ENCODE measurements at places on chromosomes 7 and 10.

DNA sequence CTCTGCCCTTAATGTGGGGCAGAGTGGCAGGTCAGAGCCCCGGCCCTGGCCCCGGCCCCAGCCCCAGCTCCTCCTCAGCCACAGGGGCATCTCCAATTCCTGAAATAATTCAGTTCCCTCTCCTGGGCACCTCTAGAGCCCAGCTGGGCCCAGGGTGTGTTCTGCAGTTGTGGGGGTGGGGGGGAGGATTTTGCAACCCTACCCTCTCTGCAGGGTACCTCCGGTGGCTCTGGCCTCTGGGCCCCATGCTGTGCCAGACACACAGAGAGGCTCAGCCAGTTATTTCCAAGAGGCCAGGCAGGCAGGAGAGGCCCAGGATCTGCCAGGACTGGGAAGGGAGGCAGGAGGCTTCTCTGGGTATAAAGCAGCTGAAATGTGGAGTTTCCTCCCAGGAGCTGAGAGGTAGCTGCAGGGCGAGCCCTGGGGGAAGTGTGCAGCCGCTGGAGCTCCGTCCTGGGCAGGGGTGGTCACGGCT is 47.9 kb downstream of the PWWP2B start:
- DNase-seq, result no peak

DNA sequence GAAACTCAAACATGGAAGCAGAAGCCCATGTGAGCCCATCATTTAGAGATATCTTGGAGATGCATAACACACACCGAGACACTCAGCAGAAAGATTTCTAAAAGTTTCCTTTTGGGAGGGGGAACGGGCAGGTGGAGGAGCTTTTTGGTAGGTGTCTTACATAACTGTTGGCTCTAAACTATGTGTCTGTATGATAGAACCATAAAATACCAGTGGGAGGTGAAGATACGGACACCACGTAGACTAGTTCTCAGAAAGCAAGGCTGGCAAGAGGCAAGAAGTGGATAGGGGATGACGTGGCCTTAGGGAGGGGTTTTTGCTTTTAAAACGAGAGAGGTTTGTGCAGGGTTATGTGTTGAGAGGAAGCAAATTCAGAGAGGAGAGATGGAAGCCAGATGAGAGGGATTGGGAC is 36.5 kb downstream of the IL15RA start:
- DNase-seq, result no peak

DNA sequence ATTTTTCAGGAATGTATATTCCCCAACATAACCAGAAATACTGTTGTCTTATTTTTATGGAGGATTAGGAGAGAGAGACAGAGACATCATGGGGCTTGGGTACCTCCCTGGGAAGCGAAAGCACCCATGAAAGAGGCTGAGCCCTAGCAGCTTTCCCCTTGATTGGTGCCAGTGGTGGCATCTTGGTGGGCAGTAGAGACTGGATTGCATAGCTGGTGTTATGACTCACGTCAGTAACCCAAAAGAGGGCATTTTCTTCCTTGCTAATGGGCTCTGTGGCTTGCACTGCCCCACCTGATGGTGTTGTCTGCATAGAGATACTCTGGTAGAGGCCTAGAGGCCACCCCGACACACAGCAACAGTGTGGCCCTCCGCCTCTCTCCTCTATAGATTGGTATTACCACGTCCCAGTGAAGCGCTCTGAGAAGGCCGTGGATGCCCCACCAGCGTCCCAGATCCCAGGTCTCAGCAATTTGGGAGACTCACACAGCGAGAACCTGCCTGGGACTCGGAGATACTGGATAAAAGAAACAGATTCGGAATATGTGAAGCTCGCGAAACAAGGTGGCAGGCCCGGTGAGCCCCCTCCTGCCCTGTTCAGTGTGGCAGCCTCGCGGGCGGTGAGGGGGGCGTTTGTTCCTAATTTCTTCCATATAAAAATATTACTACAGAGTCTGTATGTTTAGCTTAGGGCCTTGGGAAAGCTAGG is 5.8 kb downstream of the C7orf57 start:
- DNase-seq, result no peak

- DNase-seq, result no peak
These were observed 246.1 kb downstream of the TNS3 start for GRCh38 chr7:47335557-47336471.

- DNase-seq, result no peak
These were observed 18.3 kb upstream of the TNPO3 start for GRCh38 chr7:129073204-129073603.

DNA sequence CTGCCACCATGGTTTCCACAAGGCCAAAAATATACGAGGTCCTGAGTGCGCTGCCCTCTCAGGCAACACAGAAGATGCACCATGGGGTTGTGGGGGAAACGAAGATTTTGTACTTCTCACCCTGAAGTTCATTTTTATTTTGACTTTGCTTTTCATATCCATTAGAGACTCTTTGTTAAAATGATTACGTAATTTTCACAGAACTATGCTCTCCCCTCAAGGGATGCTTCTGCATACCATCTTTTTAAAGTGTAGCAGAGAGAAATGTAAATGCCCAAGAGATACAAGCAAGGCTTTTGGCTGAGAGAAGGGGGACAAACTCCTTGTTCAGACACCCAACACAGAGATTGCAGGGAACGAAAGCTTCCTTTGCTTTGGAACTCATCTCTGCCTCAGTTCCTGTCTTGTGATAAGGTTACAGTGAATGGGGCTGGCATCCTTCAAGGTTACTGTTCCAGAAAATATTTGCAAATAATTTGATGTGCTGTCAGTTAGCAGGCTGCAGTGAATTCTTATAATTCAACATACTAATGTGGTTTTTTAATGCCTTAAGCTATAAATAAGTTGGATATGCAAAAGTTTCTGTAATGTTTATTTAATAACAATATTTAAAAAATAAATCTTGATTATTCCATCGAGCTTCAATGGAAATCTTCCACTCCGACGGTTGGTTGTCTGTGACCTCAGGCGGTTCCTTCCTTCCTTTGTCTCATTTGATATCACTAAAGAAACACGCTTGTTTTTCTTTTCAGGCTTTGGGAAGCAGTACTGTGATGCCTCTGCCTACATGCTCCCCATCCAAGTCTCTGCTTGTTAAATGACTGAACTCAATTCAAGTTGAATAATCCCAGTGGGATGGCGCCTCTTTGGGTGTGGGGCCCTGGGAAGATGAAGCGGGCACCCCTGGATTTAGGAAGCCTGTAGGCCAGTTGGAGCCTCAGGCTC is 209.3 kb upstream of the CTBP2 start:
- DNase-seq, result no peak

GRCh38 chr7:55275291-55276200 is 89.6 kb upstream of the LANCL2 start:
- no peak for DNase-seq

DNA sequence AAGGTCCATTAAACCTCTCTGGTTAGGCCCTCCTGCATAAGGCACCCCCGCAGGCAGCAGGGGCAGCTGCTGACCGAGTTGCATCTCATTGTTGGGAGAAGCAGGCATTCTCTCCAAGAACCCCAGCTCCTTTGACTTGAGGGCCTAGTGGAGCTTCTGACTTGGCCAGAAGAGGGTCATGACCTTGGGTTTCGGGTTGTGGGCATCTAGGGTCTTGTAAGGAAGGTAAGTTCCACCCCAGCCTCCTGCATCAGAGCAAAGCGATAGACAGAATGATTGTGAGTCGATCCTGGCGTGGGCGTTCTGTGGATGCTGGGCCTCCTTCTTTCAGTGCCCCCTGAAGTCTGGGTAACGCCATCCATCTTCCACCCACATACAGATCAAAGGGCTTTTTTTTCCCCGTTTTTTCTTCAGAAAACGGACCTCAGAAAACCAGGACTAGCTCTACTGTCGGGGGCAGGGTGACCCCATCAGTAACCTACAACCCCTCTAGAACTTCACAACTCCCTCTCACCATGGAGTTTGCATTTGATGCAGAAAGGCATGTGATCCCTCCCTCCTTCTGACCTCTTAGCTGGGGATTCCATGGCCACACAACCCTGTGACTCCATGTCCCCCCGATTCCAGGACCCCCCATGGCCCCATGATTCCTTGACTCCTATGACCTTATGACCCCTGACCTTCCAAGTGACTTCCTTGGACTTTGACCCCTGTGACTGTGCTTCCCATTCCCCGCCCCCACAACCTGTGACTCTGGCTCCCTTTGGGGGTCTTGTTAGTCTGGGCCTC is 3.0 kb downstream of the SEMA4G start:
- DNase-seq, result no peak

DNA sequence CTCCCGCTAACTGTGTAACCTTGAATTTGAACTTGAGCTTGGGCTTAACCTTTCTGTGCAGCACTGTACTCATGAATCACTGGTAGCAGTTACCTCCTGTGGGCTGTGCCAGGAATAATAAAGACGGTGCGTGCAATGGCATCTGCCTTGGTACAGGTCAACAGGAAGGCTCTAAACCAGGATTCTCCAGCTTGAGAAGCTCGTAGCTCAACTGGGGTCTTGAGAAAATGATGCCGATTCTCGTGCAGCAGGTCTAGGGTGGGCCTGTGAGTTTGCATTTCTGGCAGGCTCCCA is 112.5 kb upstream of the ANLN start:
- no peak for DNase-seq

GRCh38 chr7:104816537-104816936 is 197.5 kb upstream of the KMT2E start:
- no peak for DNase-seq

DNA sequence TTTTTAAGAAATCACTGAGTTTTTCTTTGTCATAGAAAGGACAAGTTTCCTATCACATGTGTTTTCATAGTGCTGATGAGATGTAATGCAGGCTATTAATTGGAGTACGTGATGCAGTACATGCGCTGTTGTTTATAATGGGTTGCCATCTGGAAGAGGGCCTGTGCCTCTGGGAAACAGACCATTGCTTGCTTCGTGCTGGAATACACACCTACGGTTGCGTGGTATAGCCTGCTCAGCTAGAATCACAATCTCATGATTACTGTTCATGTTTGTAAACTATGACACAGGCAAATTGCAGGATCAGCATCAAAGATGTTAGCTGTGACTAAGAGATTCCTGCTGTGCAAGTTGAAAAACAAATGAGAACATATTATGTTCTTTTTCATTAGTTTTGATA is 107.2 kb upstream of the STEAP1B start:
- DNase-seq, result peak; percentile 64

- DNase-seq, result peak; percentile 52
These were observed 6.4 kb downstream of the CARD11 start for GRCh38 chr7:3037259-3037658.

GRCh38 chr7:27345997-27346396 is 103.4 kb downstream of the EVX1 start:
- DNase-seq, result no peak

DNA sequence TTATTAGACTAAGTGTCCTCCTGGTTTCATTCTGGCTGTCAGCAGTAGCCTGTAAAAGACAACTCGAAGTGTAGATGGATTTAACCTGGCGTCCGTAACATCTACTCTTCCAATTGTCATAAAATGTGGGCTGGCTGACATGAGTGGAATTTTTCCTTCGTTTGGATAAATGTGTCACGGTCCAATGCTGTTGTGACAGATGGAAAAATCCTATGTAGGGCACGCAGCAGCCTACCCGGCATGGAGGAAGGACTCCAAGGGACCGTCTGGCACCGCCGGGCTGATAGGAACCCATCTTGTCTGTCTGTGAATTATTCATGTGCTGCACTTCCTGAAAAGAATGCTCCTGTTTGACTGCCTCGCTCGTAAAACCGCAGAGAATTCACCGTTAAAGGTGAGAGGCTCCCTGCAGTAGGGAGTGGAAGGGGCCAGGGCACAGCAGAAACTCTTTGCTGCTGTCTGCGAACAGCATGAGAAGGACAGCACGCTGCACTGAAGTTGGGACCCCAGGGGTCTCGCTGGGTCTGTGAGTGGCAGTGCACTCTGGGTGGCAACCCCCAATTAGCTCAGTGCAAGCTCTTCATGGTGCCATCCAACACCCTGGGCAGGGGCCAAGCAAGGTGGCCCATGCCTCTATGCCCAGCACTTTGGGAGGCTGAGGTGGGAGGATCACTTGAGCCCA is 1.6 kb upstream of the ORAI2 start:
- peak; percentile 50 for DNase-seq

DNA sequence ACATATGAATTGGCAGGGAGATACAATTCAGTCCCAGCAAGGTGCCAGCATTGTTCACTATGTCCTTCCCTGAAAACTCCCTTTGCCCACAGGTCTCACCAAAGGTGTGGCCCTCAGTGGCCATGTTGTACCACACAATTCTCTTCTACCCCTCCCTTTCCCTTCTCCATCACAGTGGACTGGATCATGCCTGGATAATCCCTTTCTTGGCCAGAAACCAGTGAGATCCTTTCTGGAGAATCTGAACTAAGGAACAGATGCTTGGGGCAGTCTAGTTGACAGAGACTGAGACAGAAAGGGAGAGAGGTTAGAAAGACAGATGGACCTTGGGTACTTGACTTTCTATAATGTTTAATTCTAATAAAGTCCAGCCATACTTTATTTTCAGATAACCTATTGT is 9.5 kb downstream of the NMT2 start:
- DNase-seq, result no peak

DNA sequence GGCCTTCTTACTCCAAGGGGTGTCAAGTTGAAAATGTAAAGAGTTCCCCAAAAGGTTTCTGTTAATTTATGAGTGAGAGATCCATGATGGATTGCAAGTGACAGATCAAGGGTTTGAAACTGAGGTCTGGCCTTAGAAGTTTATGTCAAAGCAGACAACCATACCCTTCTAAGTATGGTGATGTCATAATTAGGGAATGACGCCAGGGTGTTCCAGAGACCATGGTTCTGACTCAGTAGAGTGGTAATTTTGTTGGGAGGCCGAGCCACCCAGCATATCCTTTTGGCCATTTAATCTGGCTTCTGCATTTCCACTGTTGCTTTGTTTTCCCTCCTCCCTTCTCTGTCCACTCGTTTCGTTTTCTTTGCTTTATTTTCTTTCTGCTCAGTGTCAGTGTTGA is 2.7 kb downstream of the TRUB1 start:
- no peak for DNase-seq

DNA sequence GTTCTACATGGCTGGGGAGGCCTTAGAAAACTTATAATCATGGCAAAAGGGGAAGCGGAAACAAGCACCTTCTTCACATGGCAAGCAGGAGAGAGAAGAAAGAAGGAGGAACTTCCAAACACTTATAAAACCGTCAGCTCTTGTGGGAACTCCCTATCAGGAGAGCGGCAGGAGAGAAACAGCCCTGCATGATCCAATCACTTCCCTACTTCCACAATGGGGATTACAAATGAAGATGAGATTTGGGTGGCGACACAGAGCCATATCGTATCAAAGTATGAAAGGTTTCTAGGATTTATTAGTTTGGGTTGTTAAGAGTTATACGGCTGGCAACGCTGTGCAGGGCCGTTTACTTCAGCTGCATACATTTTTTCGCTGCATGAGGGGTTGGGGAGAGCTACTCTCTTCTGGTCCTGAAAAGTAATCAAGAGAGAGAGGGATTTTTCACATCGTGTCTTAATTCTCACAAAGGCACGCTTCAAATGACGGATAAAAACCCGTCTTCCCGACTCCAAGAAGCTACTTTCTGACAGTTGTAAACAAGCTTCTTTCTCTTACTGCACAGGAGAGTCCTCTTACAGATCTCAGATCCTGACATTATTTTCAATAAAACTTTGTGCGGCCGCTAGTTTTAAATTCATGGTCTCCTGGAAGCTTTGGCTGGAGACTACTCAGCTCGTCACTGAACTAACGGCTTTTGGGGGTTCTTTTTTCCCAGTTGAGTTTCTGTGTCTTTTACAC is 751 bp upstream of the GTPBP10 start:
- DNase-seq, result peak; percentile 63

GRCh38 chr10:99266383-99266782 is 30.7 kb upstream of the HPSE2 start:
- DNase-seq, result no peak

Data from inflammatory macrophage treated with lipopolysaccharide for 4 hours (primary cell).